ENCODE measurements at places on chromosomes 11 and 22.

GRCh38 chr11:96263238-96263763 lies 79.7 kb downstream of the MAML2 start:
- DNase-seq, result no peak

DNA sequence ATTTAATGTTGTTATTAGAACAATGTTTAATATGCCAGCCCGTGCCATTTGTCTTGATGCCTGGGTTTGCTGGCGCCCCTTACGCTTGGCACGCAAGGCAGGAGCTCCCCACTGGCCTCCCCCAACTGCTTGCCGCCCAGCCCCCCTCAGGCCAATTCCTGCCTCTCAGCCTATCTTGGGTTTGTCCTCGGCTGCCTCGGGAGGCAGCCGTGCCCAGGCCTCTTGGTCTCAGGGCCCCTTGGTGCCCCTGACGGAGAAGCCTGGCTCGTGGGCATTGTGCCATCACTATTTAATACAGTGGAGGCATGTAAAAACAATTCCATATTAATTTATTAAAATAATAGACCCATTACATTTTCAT lies 119.8 kb downstream of the KCNQ1OT1 start:
- no peak for DNase-seq

DNA sequence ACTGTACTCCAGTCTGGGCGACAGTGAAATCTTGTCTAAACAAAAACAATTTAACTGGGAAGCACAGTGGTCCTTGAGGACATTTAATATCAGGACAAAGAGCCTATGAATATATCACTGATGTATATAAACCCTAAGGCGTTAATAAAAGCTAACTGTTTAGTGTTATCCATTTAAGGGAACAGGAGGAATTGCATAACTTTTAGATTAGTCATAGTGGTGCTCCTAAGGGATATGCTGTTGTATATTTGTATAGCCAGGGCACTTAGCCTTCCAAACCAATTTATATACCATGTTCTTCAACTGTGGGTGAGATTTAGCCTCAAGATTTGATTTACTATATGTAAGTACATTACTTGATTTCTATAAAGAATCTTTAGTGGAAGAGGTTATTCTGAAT lies 3.0 kb upstream of the CHEK1 start:
- DNase-seq, result no peak

DNA sequence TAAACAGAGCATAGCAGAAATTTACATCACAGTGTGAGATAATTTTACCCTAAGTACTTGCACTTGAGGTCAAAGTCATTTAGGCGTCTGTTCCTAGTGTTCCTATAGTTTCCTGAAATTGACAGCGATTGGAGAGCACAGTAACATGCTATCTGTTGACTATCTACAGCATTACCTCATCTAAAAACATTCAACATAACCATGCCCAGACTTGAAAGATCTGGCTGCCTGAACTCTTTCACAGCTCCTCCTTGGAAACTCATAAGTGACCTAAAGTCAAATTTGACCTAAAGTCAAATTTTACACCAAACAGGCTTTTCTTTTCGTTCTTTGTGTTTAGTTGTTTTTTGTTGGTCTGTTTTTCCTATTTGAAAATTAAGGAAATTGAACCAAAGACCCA lies 233.8 kb upstream of the UBASH3B start:
- DNase-seq, result no peak

GRCh38 chr11:113269096-113269495 lies 45.3 kb upstream of the TTC12 start:
- no peak for DNase-seq

- no peak for DNase-seq
These were observed 284.4 kb upstream of the MTNR1B start for GRCh38 chr11:92685049-92685448.

- no peak for DNase-seq
These were observed 32.9 kb downstream of the RPL27A start for GRCh38 chr11:8715501-8715900.

GRCh38 chr11:132658004-132658403 lies 874.3 kb downstream of the OPCML start:
- DNase-seq, result no peak

DNA sequence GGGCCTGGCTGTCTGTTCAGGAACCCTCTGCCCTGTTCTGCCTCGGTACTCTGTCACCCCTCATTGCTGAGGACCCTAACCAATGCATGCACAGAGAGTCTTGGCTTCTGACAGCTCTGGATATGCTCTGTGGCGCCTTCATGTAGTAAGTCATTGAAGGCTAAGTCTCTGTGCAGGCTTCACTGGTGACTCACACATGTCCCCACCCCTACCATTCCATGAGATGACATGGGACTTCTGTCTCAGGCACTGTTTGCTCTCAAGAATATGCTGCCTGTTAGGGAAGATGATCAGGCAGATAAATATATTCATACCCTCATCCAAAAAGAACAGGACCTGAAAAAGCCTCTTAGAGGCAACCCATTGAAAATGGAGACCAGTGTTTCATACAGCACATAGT lies 43.6 kb upstream of the HORMAD2 start:
- DNase-seq, result no peak

DNA sequence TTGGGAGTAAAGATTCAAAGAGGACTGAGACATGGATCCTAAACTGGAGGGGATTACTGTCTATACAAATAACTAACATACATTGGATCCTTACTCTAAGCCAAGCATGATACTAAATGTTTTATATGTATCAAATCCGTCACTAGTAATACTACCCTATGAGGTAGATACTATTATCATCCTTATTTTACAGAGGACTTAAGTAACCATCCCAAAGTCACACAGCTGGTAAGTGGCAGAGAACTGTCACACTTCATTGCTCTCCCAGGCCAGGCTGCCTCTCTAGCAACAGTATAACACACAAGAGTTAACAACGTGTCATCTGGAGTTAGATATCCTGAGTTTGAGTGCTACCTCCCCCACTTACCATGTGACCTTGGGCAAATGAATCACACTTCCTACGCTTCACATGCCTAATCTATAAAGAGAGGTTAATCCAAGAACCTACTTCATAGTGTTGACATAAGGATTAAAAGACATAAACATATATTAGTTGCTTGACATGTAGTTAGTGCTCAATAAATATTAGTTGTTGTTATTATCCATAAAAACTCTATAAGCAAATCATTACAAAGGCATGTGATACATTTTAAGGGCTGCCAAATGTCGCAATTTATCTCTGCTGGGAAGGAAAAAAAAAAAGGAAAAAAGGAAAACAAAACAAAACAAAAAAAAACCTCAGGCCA lies 33.8 kb upstream of the SPON1 start:
- DNase-seq, result peak; percentile 45

DNA sequence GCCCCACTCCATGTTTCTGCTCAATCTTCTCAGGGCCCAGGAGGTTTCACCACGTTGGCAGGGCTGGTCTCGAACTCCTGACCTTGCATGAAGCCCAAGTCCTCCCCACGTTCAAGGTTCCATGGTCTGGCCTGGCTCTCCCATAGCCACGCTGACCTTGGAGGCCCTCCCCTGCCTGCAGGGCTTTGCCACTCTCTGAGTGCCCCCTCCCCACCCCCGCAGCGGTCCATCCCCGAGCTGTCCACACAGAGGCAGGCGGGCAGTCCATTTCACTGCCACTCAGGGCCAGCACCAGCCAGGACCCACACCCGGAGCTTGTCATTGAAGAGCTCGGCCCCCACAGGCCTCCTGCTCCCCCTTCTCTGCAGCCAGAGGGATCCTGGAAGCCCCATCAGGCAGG lies 30.7 kb downstream of the ARHGAP8 start:
- no peak for DNase-seq

- DNase-seq, result peak; percentile 0
These were observed 51.3 kb downstream of the BTG4 start for GRCh38 chr11:111460856-111461255.

DNA sequence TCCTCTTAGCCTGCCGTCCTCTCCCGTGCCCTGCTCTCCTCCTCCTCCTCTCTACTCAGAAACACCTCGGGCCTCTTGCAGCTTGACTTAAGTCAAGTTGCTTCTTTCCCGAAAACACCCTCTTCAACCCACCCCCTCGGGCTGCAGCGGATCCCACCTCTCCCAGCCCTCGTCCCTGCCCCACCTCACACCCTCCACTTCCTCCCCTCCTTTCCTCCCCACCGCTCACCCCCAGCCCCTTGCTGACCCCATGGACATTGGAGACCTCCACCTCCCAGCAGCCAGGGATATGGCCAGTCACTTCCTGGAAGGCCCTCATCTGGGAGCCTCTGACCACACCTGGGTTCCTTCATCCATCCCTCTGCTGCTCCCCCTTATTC lies 8.5 kb upstream of the CYTH4 start:
- no peak for DNase-seq

DNA sequence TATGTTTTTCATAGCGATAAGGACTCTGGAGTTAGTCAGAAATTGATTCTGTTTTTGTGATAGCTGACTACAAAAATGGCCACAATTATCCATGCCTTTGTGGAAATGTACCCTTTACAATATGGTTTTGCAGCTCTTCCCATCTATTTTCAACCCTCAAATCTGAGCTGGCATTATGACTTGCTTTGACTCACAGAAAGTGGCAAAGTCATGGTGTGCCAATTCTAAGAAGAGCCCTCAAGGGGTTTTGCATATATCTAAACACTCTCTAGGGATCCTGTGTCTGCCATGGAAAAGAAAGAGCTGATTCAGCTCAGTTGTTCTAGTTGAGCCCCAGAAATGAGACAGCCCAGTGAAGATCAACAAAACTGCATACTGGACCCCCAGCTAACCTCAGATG lies 390.5 kb upstream of the RAG2 start:
- no peak for DNase-seq

- DNase-seq, result no peak
These were observed 26.7 kb upstream of the FBLN1 start for GRCh38 chr22:45475851-45476514.

- DNase-seq, result peak; percentile 90
These were observed 16.1 kb downstream of the LRP5 start for GRCh38 chr11:68328374-68329091.

DNA sequence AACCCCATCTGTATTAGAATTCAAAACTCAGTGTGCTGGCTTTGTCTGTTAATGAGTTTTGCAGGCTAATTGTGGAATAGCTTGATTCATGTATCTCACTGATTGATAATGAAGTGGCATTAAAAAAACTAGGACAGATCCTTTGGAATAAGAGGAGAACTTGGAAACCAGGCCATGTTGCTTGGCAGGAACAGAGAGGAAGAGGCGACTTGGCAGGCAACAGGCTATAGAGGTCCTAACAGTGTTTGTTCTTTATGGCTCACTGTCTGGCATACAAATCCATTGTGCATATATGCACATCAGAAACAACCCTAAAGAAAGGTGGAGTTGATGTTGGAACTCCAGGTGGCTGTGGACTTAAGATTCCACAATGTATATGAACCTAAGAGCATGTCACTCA lies 17.4 kb upstream of the OR9I1 start:
- DNase-seq, result no peak

DNA sequence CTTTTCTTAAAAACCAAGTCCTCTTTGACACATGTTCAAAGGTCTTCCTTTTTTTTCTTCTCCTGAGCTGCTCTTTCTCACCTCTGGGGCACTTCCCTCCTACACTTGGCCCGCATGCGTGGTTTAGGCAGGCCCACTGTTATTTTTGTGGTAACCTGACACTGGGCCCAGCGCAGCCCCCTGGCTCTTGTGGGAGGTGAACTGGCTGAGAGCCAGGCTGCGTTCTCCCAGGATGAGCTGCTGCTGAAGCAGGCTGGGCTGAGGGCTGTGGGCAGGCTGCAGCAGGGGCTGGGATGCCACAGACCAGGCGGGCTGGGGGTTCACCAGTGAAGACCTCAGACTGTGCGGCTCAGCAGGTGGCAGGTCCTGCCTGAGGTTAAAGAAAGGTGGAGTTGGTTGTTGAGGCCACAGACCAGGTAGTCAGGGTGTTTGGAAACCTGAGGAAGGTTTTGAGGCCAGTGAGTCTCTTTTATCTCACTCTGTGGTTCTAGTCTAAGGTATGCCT lies 72.4 kb downstream of the TEAD1 start:
- peak; percentile 59 for DNase-seq

GRCh38 chr11:2599561-2600189 lies 100.1 kb downstream of the KCNQ1OT1 start:
- DNase-seq, result no peak

GRCh38 chr11:77636731-77637344 lies 756 bp downstream of the CLNS1A start:
- no peak for DNase-seq

GRCh38 chr11:73323464-73323863 lies 15.4 kb downstream of the ARHGEF17 start:
- DNase-seq, result no peak

All from retina (tissue), 1 donor.